ENCODE measurements at places on chromosomes 4 and X.

- DNase-seq: no peak
Measured at GRCh38 chrX:2819345-2820135, 9.2 kb upstream of the GYG2 start.

DNA sequence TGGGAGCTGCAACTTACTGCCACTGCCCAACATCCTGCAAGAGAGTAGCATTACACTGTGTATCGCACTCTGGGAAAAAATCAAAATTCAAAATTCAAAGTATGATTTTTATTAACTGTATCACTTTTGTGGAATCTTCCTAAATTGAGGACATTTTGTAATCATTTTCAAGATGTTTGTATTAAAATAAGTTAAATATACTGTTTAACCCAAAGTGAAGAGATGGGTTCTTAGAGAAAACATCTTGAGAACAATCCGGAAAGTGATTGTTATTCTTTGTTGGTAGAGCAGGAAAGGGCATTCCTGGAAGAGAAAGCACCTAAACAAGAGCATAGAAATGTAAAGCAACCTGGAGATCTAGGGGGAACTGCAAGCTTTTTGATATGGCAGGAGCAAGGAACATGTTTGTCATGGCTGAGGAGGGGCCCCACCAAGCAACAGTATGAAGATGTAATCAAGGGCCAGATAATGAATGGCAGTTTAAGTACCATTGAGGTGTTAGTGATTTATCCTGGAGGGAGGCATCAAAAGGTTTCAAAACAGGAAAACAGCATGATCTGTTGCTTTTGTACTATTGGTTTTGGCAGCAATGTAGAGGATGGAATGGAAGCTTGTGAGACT lies 14.1 kb upstream of the SEC24D start:
- DNase-seq: no peak

DNA sequence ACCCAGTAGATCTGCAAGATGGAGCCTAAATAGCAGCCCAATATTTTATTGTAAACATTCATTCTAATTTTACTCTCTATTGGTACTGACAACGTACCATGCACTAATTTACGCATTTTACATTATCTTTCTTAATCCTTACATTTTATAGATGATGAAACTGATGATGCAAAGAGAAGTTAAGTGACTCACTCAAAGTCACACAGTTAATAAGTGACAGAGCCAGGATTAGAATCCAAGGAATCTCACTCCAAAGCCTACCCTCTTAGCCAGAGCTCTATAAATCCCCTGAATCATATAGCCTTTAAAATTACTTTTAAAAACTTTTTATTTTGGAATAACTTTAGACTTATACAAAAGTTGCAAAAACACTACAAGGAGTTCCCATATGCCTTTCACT lies 37.6 kb downstream of the PHKA1 start:
- no peak for DNase-seq

DNA sequence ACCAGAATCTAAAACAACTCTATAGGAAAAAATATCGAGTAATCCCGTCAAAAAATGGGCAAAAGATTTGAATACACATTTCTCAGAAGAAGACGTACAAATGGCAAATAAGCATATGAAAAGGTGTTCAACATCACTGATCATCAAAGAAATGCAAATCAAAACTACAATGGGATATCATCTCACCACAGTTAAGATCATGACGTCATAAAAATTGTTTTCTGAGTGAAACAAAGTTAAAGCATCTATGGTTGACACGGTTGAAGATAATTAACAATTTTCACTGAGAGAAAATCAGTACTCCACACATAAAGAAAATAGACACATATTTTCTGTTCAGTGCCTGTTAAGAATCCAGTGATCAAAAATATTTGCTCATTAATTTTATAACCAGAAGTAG lies 1010.8 kb upstream of the ADGRL3 start:
- DNase-seq: no peak

- no peak for DNase-seq
Measured at GRCh38 chr4:183291070-183291469, 29.0 kb downstream of the CLDN22 start.

DNA sequence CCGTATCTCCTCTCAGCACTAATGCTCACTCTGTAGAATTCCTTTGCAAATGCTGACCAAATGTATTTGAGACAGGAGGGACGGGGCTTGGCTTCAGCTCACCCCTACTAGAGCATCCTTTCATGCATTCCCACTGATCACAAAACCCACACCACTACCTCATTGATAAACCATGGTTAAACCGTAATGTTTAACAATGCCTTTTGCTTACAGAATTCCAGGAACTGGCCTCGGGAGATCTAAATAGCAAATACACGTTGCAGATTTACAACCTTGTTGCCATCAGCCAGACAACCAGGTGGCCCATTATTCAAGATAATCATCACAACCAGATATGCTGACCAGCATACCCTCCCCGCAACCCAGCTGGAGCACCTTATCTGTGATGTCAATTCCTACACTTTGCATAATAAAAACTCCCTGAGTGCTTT lies 391.9 kb downstream of the KCTD8 start:
- peak; percentile 70 for DNase-seq

DNA sequence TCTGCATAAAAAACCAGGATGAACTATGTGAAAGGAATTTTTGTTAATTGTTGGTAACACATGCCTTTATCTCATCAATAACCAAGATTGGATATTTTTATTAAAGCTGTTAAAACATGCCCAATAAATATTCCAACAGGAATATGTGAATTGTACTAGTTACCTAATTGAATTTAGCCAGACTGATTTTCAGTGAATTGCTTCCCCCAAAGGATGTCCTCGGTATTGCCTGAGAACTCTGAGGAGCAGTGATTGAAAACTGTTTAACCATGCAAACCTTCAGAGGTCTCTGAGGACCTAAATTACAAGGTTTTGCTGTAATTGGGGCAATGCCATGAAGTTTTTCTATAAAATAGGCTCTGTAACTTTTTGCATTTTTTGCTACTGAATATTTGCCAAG lies 66.6 kb downstream of the BLTP1 start:
- DNase-seq: no peak

- DNase-seq: no peak
Measured at GRCh38 chrX:12878536-12878935, 11.7 kb downstream of the TLR7 start.

GRCh38 chr4:100823066-100823992 lies 305.5 kb upstream of the EMCN start:
- no peak for DNase-seq

GRCh38 chr4:38582445-38582844 lies 81.6 kb upstream of the KLF3 start:
- no peak for DNase-seq

DNA sequence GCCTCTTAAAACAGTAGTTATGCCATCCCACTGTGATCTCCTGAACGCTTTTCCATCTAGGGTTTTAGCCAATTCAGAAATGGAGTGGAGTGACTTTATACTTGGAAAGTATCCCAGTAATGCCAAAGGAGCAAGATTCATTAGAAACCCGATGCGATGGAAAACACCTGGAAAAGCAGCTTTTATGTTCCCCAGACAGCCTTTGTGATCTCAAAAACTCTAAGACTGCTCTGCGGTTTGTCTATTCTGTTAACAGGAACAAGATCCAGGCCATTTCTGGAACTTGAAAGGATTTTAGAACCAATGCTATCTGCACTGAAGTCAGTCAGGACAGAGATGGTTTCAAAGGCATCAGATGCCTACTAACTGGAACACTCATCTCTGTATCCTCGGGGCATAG lies 145.1 kb downstream of the APBB2 start:
- no peak for DNase-seq

DNA sequence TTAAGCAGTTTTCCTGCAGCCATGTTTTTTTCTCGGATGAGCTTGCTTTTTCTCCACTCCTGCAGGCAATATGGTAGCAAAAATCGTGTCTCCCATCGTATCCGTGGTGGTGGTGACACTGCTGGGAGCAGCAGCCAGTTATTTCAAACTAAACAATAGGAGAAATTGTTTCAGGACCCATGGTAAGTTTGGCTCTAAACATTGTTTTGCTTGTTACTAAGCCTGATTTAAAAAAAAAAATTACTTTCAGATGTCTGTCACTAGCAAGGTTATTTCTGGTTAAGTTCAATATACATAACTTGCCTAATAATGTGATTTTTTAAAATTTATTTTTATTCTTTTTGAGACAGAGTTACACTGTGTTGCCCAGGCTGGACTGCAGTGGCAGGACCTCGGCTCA lies 17.5 kb upstream of the GYG2 start:
- no peak for DNase-seq

GRCh38 chrX:13965531-13965930 lies 64.2 kb downstream of the GEMIN8 start:
- DNase-seq: peak; percentile 10

- DNase-seq: no peak
Measured at GRCh38 chrX:45758319-45758718, 557.6 kb upstream of the DIPK2B start.

DNA sequence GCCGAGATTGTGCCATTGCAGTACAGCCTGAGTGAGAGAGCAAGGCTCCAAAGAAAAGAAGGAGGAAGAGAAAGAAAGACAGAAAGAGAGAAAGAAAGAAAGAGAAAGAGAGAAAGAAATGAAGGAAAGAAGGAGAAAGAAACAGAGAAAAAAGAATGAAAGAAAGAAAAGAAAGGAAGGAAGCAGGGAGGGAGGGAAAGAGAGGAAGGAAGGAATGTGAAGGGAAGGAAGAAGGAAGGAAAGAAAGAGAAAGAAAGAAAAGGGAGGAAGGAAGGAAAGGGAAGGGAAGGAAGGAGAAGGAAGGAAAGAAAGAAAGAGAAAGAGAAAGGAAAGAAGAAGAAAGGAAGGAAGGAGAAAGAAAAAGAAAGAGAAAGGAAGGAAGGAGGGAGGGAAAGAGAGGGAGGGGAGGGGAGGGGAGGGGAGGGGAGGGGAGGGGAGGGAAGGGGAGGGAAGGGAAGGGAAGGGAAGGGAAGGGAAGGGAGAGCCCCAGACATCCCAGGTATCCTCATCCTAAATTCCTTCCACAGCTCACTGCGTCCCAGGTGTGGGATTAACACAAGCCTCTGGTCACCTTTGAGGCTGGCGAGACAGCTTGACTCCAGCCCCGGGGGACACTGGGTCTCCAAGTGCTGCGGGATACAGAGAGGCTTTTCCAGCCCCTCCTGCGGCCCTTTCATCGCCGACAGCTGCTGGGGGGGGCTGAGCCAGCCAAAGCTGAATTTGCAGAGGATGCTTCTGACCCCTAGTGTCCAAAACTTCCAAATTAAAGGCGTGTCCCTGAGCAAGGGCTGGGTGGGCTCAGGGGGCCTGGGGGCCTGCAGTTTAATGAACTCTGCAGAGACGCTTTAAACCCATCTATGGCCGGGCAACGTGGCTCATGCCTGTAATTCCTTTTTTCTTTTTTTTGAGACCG lies 24.2 kb upstream of the CSF2RA start:
- DNase-seq: peak; percentile 77

DNA sequence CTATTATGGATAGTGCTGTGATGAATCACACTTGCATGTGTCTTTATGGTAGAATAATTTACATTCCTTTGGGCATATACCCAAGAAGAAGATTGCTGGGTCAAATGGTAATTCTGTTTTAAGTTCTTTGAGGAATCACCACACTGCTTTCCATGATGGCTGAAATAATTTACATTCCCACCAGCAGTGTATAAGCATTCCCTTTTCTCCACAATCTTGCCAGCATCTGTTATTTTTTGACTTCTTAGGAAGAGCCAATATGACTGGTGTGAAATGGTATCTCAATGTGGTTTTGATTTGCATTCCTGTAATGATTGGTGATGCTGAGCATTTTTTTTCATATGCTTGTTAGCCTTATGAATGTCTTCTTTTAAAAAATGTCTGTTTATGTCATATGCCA lies 1120.2 kb downstream of the ARAP2 start:
- DNase-seq: no peak

DNA sequence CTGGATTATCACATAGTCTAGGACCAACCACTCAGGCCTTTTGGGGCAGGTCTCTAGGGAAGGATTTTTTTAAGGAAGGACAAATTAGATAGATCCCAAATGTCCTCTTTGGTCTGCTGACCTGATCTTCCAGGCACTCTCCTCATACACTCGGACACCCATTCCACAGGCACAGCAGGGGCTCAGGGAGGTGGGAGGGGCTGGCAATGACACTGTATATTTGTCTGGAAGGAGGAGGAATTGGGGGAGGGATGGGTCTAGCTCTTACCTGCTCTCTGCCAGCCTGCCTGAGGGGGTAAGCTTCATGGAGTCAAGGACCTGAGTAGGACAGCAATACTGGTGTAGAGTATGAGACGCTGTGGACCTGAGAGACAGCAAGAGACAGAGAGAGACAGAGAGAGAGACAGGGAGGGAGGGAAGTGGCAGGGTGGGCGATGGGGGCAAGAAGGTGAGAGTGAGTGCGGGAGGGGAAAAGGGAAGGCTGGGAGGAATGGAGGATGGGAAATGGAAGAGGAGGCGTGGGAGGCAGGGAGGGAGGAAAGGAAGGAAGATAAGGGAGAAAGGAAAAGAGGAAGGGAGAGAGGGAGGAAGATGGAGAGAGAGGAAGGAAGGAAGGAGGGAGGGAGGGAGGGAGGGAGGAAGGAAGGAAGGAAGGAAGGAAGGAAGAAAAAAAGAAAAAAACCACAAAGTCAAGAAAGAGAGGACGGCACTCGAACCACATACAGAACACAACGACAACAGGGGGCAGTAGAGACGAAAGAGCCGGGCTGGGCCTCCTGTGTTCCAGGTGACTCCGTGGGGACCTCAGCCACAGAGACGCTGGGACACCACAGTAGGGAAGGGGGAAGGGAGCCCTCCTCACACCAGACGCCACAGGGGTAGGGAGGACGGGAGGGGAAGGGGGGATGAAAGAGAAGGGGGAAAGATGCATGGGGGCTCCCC lies 1.8 kb downstream of the IQSEC2 start:
- no peak for DNase-seq

DNA sequence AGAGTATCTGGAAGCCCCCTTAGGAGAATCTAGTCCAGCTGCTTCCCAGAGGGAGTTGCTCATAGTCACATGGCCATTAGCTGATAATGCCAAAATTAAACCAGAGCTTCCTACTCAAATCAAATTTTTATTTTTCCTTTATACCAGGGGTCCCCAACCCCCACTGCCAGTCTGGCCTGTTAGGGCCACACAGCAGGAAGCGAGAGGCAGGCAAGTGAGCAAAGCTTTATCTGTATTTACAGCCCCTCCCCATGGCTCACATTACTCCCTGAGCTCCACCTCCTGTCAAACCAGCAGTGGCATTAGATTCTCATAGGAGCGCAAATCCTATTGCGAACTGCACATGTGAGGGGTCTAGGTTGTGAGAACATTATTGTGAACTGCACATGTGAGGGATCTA lies 19.2 kb upstream of the TNIP3 start:
- DNase-seq: no peak

Data from WTC11 (cell line).